C1 segment of cervical spinal cord (tissue), 14 donors: ENCODE measurements at places on chromosomes 5 and 9.
A peak's percentile ranks its signal among the peaks of the same experiment; 100 is the strongest.

GRCh38 chr9:19174127-19174912, 47.0 kb upstream of the PLIN2 start:
- DNase-seq = no peak

GRCh38 chr5:176789873-176790615, 20.3 kb upstream of the UNC5A start:
- DNase-seq = no peak

- no peak for DNase-seq
Observed at GRCh38 chr5:172086194-172086975, 79.9 kb upstream of the FBXW11 start.

DNA sequence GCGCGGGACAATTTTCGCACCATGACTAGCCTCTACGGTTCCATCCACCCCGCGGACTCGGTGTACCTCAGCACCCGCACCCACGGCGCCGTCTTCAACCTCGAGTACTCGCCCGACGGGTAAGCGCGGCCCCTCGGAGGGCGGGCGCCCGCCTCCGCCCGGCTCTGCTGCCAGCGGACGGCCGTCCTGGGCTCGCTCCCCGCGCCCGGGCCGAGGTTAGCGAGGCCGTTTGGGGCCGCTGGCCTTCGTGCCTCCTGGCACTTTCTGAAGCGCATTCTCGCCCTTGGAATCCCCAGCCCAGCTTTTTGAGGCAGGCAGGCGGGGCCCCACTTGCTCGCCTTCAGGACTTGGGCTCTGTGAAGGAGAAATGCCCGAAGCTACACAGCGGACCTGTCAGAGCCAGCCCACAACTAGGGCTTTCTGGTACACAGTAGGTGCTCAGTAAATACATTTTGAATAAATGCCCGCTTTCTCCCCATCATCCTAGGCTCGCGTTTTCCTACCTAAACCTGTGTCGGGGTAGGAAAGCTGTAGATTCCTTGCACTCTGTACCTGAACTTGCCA, 772 bp downstream of the DCAF10 start:
- no peak for DNase-seq

GRCh38 chr9:109319017-109319625, 1.7 kb downstream of the EPB41L4B start:
- DNase-seq = no peak

GRCh38 chr5:150320044-150320613, 17.4 kb upstream of the ARSI start:
- peak; percentile 69 for DNase-seq

GRCh38 chr5:35794684-35795375, 61.9 kb upstream of the IL7R start:
- no peak for DNase-seq

- DNase-seq = no peak
Observed at GRCh38 chr5:115778417-115778816, 38.0 kb downstream of the CDO1 start.

- DNase-seq = no peak
Observed at GRCh38 chr9:90815183-90815943, 13.7 kb downstream of the SYK start.

- no peak for DNase-seq
Observed at GRCh38 chr9:38082446-38083287, 13.6 kb upstream of the SHB start.

- no peak for DNase-seq
Observed at GRCh38 chr5:122367456-122367855, 55.4 kb downstream of the SNCAIP start.

GRCh38 chr5:138331449-138332368, at the start of gene CDC25C:
Gene CDC25C (minus strand): TSS chr5:138331804. CDS start chr5:138331180, 624 bp downstream.
- DNase-seq = peak; percentile 92

- DNase-seq = no peak
Observed at GRCh38 chr5:170436335-170436734, 47.2 kb upstream of the KCNMB1 start.

- no peak for DNase-seq
Observed at GRCh38 chr9:7210854-7211637, 453.3 kb downstream of the KDM4C start.

- DNase-seq = no peak
Observed at GRCh38 chr5:55841976-55842375, 9.2 kb upstream of the IL31RA start.

GRCh38 chr9:90647843-90648242, 5.2 kb upstream of the DIRAS2 start:
- no peak for DNase-seq

DNA sequence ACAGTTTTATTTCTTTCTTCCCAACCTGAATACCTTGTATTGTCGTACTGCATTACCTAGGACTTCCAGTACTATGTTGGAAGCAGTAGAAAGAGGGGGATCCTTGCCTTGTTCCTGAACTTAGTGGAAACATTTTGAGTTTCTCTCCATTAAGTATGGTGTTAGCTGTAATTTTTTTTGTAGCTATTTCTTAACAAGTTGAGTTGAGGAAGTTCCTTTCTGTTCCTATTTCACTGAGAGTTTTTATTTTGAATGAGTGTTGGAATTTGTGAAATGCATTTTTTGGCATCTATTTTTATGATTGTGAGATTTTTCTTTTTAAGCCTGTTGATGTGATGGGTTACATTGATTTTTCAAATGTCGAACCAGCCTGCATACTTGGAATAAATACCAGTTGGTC, 49.0 kb downstream of the FSD1L start:
- no peak for DNase-seq

DNA sequence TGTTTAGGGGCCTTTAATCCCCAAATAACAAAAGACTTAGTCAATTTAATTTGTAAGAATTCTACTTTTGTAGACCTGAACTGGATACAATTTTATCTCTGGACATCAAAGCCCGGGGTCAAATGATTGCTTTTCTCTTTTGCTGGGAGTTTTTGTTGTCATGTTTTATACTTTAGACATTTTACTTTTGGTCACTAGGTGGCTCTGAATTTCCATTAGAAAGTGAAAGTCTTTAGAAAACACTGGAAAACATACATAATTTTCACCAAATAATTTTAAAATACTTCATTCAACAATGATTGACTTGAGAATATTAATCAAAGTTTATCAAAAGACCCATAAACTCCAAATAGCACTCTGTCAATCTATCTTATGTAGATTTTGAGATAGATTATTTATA, 2.8 kb upstream of the PCA3 start:
- no peak for DNase-seq

DNA sequence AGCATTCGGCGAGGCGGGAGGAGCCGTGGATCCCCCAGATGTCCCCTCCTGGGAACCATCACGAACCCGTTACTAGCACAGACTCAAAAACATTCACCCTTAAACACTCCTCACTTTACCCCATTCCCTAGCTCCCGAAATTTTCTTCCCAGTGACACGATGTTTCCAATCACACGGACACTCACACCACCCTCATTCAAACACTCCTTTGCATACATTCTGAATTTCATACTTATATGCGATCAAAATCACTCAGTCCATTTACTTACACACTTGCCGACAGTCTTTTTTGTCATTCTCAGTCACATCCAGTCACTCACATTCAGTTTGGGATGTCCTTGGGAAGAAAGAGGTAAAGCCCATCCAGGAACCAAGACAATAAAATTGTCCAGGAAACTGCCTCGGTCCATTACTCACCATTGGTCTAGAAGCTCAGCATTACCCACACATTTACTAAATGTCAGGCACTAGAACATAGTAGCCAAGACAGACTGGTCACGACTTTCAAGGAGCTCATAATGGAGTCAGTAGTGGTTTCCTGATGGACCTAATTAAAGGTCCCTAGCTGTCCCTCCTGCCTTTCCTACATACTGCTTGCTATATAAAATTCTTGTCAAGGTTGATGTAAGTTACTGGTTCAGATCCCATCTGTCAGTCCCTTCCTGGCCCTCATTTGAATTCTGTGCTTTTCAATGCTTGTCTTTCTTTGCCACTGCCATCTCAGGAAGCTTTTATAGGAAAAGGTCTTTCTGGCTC, 574 bp downstream of the SLC35A4 start:
- DNase-seq = no peak

DNA sequence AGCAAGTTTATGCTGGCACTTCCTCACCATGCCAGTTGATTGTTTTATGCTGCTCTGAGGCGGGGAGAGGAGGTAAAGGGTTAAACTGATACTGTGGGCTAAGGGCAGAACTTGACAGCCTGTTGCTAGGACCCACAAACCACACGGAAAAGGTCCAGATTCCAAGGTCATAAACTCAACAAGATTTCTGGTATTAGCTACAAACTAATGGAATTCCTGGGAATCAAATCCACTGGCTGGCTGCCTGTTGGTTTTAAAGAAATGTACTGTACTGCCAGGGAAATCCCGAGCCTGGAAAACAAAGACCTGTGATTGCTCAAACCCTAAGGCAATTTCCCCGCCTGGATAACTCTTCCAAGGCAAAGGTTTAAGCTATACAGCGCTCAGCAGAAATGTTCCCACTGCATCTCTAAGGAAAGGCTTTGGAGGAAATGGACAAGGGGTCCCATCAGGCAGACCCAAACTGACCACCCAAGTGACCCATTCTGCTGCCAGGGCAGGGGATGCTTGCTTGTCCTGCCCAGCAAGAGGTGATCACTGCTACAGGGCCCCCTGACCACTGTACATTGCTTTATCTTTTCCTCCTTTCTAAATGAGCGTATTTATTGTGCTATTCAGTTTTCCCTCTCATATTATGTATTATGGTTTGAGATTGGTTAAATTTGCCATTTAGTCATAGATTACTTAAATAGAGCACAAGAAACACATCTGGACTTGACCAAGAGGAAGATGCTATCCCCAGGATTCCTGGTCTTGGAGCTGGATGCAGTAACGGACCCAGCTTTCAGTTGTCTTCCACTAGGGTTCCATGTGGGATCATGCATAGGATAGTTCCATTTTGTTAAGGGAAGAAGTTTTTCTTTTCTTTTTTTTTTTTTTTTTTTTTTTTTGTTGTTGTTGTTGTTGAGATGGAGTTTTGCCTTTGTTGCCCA, 124.3 kb downstream of the SUSD1 start:
- DNase-seq = no peak

DNA sequence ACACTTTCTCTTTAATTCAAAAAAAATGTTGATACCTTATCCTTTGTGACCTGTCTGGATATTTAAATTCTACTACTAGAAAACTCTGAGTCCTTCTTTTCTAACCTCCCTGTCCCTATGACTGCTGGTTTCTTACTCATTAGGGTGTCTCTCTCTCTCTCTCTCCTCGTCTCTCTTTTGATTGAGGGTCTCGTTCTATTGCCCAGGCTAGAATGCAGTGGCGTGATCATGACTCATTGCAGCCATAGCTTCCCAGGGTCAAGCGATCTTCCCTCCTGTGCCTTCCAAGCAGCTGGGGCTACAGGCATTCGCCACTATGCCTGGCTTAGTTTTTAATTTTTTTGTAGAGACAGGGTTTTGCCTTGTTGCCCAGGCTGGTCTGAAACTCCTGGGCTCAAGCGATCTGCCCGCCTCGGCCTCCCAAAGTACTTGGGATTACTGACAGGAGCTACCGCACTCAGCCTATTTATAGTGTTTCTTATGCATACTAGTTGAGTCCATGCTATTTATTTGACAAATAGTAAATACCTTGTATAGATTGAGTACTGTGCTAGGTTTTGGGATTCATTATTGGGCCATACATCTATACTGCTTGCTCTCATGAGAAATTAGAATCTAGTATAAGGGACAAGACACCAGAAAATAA, 61.9 kb downstream of the NSD1 start:
- DNase-seq = no peak

- peak; percentile 48 for DNase-seq
Observed at GRCh38 chr9:3526997-3527940, 1.5 kb upstream of the RFX3 start.

GRCh38 chr5:5318426-5319190, 103.9 kb upstream of the ICE1 start:
- peak; percentile 74 for DNase-seq

DNA sequence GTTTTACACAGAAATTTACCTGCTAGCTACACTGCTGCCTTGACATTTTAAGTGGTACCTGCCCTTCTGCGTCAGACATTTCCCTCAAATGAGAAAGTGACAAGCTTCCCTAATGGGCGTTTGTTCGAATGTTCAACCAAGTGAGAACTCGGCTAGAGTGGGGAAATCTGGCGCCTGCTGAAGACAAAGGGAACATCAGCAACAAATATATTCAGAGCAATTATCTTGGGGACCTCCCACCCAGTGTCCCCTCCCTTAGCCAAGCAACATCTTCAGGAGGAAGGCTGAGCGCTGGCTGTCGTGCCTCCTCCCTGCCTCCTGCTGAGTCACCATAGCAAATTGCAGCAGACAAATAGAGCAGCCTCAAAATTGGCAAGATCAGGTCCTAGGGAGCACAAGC, 57.1 kb downstream of the MFAP3 start:
- no peak for DNase-seq

DNA sequence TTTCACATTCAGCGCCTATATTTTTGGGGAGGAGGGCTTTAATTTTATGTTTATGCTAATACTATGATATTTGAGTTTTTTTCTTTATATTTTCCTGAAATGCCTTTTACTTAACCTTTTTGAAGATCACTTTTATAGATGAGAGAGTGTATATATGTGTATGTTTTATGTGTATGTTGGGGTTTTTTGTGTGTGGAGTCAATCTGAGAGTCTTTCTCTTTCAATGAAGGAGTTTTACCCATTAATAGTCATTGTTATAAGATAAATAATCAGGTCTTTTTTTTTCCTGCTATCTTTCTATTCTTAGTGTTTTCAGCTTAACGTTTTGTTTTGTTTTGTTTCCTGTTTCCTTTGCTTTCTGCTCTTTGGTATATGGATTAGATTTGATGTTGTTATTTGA, 112.2 kb downstream of the TEX10 start:
- DNase-seq = no peak

GRCh38 chr5:172223901-172224873, 30.2 kb downstream of the EFCAB9 start:
- DNase-seq = no peak

GRCh38 chr9:110076894-110077725, 130.8 kb downstream of the C9orf152 start:
- DNase-seq = no peak

DNA sequence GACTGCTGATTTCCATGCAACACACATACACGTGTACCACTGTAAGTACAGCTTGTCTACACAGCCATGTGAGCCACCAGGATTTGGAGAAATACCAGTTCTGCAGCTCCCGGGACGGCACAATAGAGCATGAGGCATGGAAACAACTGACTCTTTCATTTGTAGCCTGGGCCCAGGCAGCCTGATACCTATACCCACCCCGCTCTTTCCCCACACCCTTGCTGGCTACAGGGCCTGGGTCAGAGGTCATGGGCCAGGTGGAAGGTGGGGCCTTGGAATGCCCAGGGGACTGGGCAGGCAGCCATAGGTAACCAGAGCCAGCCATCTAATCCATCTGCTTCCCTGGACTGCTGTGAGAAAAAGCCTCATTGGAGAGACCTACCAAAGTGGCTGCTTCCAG, 39.0 kb upstream of the ZSWIM6 start:
- DNase-seq = no peak

- DNase-seq = no peak
Observed at GRCh38 chr5:72067682-72068470, 39.4 kb upstream of the MAP1B start.

- no peak for DNase-seq
Observed at GRCh38 chr9:22112870-22113821, 104.0 kb upstream of the CDKN2B start.
